ENCODE measurements at places on chromosomes 11 and 22.

- no peak for DNase-seq
Measured at GRCh38 chr22:39290724-39291161, 28.7 kb downstream of the RPL3 start.

DNA sequence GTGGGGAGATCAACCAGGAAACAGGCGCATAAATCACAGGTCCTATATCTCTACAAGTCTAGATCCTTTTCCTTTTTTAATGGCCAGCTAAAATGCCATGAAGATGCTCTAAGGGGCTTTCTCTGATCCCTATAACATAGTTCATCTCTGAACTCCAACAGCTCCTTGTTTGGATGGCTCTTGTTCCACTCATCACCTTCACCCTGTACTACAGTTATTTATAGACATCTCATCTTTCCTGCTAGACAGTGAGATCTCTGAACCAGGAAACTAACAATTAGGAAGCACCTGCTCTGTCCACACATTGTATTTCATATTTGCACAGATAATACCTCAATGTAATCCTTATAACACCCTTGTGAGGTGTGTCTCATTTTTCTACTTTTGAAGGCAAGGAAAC, 31.6 kb downstream of the KCNA4 start:
- DNase-seq, result no peak

GRCh38 chr11:12864316-12865156, 144.6 kb upstream of the RASSF10 start:
- no peak for DNase-seq

- no peak for DNase-seq
Measured at GRCh38 chr22:36026741-36027140, 1.9 kb downstream of the RBFOX2 start.

GRCh38 chr11:121841487-121842191, 274.4 kb downstream of the BLID start:
- DNase-seq, result no peak

DNA sequence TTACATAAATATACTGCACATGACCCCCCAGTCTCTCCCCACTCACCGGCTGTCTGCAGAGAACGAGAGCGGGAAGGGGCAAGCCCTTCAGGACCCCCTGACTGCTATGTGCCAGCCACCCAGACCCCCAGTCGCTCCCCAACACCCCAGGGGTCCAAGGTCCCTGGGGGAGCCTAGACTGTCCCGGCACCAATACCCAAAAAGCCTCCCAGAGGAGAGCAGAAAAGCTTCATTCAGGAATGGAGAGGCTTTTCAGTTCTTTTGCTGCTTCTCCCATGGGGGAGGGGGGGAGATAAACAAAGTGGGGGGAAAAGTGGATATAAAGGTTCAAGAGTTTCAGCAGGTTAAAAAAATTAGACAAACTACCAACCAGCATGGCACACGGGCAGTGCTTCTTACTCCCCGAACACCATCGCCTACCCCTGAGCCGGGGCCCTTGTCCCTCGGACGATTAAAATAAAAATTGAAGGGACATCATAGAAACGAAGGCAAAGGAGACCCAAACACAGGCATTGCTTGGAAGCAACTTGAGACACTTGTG, 1.3 kb downstream of the CSNK1E start:
- DNase-seq, result no peak

DNA sequence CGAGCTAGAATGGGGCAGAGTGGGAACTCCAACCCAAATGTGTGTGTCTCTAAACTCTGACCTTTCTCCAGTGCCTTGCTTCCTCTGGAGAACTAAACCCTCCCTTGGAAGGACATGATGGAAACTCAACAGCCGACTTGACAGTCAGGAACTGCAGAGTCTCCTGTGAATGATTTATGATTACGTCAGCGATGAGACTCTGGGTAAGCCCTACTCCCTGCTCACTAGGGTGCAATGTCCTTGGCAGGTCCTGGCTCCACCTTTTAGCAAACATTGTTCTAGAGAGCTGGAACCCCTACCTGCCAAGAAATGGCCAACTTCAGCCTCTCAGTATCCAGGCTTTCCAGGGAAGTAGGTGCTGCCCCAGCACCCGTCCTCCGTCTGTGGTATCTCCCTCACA, 96.1 kb upstream of the CD82 start:
- no peak for DNase-seq

DNA sequence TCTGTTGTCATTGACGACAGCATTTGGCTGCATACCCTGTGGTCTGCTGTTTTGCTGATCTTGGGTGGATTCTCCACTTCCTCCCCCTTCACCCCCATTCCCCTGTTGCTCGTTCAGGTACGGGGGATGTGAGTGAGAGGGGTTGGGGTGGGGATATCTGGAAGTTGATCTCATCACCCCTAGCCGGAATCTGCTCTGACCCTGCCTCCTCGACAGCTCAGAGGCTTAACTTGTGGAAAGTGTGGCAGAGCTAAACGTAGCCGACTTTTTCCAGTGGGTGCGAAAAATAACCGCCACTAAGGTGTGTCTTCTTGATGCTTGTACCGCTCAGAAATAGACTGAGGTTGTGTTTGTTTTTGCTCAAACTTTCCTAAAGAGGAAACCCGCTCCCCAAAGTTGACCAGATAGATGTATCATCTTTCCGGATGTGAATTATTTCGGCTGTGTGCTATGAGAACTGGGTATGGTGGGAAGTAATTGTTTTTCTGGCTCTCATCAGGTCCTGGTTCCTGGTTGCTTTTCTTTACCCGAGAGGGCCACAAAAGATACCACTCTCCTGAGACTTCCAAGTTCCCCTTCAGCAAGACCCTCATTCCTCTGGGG, 6.6 kb downstream of the ZBTB16 start:
- no peak for DNase-seq

GRCh38 chr11:3375552-3375951, 3.4 kb downstream of the ZNF195 start:
- DNase-seq, result no peak

DNA sequence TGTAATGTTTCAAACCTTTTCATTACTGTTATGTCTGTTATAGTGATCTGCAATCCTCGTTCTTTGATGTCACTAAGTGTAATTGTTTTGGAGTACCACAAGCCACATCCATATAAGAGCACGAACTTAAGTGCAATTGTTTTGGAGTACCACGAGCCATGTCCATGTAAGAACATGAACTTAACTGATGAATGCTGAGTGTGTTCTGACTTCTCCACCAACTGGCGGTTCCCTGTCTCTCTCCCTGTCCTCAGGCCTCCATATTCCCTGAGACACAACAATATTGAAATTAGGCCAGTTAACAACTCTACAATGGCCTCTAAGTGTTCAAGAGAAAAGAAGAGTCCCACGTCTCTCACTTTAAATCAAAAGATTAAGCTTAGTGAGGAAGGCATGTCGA, 23.5 kb downstream of the TESMIN start:
- no peak for DNase-seq

GRCh38 chr11:116649268-116649667, 123.5 kb downstream of the BUD13 start:
- DNase-seq, result no peak

Measured in activated CD4-positive, alpha-beta T cell treated with anti-CD3 and anti-CD28 coated beads for 1 hour (primary cell).